ENCODE measurements at places on chromosomes 5 and 9.
A peak's percentile ranks its signal among the peaks of the same experiment; 100 is the strongest.

- DNase-seq = no peak
Observed at GRCh38 chr9:80107931-80108660, 536.3 kb downstream of the TLE4 start.

- DNase-seq = no peak
Observed at GRCh38 chr5:95720094-95720786, 10.9 kb upstream of the RHOBTB3 start.

DNA sequence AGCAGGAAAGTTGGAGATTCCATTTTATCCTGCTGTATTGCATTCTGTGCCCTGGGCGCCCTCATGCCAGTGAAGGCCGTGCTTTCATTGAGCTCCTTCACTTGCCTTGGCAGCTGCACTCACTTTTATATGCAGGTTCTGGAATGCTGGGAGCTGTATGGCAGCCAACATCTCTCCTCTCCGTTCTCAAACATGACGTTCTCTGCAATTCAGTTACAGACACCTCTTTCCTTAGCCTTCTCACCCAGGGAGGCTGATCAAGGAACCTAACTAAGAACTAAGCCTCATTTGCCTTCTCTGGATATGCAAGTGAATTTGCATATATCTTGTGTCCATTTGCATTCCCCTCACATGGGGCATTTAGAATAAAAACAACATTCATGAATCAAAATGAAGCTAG lies 29.4 kb upstream of the PURA start:
- DNase-seq = no peak

- peak; percentile 93 for DNase-seq
Observed at GRCh38 chr9:113675475-113675941, 200.6 kb upstream of the ZNF618 start.

DNA sequence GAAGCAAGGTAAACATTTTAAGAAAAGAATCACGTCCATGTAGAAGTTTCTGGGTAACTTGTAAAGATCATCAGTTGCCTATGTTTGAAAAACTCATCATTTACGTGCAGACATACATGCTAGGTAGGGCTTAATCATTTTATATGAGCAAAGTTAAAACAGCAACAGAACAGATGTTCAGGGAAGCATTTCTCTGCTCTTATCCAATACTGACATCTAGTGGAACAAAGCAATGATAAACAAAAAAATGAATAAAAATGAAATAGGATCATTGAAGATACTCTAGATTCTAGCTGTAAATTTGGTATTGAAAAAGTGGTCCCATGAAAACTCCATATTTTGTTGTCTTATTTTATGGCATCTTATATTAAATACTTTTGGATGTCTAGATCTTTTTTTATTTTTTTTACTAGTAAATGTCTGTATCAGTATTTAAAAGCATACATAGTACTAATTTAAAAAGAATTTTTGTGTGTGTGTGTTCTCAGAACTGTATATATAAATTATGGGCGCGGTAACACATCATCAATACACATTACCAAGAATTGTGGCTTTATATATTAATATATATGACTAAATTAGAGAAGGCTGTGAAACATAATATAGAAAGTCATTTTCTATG lies 1050.2 kb downstream of the CDH12 start:
- DNase-seq = no peak

- no peak for DNase-seq
Observed at GRCh38 chr5:143204474-143205246, 198.8 kb downstream of the NR3C1 start.

DNA sequence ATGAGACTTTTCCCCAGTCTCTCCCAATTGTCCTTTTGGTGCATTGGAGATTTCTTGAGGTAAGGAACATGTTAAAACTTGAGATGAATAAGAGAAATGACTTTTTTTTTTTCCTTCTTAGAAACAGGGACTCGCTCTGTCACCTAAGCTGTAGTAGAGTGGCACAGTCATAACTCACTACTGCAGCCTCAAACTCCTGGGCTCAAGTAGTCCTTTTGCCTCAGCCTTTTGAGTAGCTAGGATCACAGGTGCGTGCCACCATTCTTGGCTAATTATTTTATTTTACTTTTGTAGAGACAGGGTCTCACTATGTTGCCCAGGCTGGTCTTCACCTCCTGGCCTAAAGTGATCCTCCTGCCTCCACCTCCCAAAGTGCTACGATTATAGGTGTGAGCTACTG lies 25.9 kb downstream of the CDC42SE2 start:
- no peak for DNase-seq

- no peak for DNase-seq
Observed at GRCh38 chr5:126122942-126123341, 300.3 kb upstream of the GRAMD2B start.

- no peak for DNase-seq
Observed at GRCh38 chr9:134125413-134126095, 10.3 kb upstream of the WDR5 start.

DNA sequence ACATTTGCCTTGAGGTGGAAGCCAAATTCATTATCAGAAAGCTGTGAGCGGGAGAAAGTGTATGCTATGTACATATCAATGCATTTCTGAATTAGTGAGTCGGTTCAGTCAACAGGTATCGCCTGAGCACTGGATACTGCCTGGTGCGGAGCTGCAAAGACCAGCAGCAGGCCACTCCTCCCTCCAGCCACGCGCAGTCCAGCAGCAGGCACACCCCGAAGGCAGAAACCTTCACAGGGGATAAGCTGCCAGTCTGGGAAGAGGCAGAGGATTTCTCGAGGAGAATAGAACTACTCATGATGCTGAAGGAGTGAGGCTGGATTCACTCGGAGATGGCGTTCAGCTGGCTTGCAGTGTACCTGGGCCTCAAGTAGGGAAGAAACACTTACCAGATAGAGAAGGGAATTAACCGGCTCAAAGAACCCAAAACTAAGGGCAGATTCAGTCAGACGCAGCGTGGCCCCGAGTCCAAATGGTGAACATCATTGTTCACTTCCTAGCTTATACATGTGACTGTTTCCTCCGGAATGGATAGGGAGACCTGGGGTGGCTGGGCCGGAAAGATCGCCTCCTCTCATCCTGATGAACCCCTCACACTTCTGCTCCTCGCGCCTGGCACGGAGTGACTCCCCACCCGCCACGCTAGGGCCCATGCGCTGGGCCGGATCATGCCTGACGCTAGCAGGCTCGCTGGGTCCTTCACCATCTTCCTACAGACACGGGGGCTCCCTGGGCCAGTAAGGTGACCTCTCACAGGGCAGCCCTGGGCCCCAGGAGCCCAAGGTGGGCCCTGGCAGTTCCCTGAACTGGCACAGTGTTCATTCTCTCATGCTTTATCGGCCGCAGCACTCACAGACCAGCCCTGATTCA lies 78.1 kb upstream of the SPATA31C2 start:
- no peak for DNase-seq

DNA sequence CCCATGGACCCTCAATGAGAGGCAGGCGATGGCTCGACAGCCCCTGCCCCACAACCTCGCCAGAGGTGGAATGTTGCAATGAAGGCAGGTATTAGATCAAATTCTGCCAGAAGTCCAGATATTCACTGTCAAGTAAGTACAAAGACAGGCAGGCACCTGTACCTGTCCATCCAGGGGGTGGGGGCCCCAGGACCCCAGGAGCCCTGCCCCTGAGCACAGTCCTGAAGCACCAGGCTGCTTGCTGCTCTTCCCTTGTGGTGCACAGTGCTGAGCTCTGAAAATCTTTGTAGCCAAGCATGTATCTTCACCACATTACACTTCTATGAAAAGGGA lies 26.2 kb upstream of the HMCN2 start:
- DNase-seq = no peak

GRCh38 chr5:73103870-73104299 lies 16.5 kb upstream of the TMEM171 start:
- DNase-seq = no peak

DNA sequence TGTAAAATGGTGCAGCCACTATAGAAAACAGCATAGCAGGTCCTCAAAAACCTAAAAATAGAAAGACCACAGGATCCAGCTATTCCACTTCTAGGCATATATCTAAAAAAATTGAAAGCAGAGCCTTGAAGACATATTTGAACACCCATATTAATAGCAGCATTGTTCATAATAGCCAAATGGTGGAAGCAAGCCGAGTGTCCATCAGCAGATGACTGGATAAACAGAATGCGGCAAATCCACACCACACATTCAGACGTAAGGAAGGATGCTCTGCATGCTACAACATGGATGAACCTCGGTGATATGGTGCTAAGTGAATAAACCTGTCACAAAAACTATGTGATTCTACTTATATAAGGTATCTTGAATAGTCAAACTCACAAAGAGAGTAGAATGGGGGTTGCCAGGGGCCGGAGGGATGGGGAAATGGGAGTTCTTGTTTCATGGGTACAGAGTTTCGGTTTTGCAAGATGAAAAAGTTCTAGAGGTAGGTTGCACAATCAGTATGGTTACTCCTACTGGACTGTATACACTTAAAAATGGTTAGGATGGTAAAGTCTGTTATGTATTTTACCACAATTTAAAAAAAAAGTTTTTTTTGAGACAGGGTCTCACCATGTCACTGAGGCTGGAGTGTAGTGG lies 17.1 kb upstream of the HSD17B3 start:
- DNase-seq = no peak

DNA sequence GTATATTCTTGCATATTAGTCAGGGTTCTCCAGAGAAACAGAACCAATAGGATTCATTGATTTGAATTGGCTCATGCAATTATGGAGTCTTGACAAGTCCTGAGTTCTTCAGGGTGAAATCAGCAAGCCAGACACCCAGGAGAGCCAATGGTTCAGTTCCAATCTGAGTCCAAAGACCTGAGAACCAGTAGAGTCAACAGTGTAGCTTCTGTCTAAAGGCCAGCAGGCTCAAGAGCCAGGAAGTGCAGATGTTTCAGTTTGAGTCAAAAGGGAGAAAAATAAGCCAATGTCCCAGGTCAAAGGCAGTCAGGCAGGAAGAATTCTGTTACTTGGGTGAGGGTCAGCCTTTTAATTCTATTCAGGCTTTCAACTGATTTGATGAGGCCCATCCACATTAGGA lies 37.8 kb upstream of the ANKRD34B start:
- no peak for DNase-seq

DNA sequence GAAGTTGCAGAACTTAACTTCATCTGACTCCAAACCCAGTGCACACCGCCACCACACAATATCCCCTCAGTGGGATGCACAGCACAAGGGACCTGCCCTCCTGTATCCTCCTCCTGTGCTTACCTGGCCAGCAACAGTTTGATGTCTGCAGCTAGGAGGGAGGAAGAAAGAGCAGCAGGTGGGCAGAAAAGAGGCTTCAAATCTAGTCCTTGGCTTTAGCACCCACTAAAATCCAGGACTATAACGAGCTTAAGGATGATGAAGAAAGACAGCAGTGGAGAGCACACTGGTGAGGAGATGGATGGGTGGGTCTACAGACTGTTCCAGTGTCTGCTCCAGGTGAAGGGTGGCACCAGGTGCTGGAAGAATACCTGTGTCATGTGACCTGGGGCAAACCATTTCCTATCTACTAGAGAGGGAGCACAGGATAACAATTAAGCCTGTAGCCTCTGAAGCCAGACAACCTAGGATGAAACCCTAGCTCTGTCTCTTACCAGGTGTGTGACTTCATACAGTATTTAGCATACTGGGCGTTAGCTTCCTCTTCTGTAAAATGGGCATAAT lies 100.0 kb downstream of the SH3TC2 start:
- no peak for DNase-seq

GRCh38 chr5:113846941-113847340 lies 333.4 kb downstream of the YTHDC2 start:
- DNase-seq = no peak

GRCh38 chr5:112931473-112931872 lies 9.4 kb upstream of the REEP5 start:
- no peak for DNase-seq

DNA sequence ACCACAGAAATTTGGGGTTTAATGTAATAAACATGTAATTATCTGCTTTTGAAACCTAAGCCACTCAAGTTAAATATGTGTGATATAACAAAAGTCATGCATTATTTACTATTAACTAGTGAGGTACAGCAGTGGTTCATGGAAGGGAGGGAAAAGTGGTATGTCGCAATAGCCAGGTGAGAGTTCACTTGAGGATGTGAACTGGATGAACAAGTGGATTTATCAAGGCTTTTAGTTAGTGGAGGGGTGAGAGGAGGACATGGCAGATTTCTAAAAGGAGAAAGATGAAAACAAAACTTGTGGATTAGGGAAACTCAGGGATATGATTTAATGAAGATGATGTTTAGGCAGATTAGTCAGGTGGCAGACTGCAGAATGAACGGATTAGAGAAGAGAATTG lies 141.3 kb upstream of the NFIB start:
- no peak for DNase-seq

GRCh38 chr9:114619191-114619761 lies 8.2 kb downstream of the TMEM268 start:
- no peak for DNase-seq

DNA sequence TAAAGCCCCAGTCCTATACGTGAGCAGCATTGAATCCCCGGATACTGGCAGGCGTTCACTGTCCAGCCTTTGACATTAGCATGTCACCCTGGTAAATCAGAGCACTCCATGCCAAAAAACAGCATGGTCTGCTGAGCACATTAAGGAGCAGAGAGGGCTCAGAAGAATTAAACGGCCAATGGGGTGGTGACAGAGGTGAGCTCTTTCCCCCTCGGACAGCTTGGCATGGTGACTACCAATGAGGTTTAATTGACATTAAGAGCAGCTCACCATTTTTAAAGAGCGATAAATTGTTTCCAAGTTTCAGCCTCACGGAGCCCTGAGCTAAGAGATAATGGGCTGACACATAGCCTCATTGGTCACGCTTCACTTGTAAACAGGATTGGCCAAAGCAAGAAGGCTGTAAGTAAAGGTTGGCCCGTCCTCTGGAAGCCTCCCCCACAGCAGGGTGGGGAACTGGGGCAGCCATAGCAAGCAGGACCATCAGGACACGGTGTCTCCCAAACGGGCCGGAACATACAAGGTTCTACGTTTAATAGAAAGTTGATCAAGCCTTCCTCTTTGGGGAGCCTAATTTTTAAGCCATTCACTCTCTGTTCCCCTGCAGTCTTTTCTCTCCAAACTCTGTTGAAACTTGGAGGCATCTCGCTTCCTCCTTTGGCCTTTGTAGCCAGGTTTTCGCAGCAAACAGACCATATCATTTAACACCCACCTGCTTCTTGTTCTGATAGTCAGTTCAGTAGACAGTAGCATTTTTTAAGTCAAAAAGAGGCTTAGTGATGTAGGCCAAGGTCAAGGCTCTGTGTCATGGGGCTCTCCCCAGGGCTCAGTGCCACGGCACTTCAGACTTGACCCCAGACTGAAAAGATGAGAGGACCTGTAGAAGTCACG lies 25.9 kb downstream of the QRFP start:
- no peak for DNase-seq

DNA sequence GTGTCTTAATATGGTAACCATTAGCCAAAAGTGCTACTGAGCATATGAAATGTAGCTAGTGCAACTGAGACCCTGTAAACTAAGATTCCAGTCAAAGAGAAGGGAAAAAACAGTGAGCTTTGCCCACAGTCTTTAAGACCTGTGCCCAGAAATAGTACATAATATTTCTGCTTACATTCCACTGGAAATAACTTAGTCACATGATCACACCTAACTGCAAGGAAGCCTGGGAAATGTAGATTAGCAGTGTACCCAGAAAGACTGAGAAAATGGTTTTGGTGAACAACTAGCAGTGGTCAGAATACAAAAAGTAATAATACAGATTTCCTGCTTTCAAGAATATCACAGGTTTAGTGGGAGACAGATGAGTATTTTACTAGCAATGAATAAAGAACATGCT lies 2.5 kb upstream of the CPLANE1 start:
- DNase-seq = no peak

GRCh38 chr9:136578915-136579649 lies 33.2 kb upstream of the NOTCH1 start:
- no peak for DNase-seq
